ENCODE measurements at places on chromosomes 12 and 14. TPM values are rescaled to one million over a fixed set of nuclear protein-coding genes. Genes with fewer than 3 reads are reported as not detected.

GRCh38 chr12:133120385-133121191 is 9.5 kb downstream of the ZNF891 start:
- H3K27me3 ChIP-seq, result no peaks in the 10 kb centered on the region
- no peaks in the 10 kb centered on the region for H3K4me1 ChIP-seq
- no peak overlapping the region for H3K27ac ChIP-seq
- no peak for DNase-seq
- H3K4me3 ChIP-seq, result no peak overlapping the region
- peaks cover 88% of the 10 kb centered on the region for H3K36me3 ChIP-seq

DNA sequence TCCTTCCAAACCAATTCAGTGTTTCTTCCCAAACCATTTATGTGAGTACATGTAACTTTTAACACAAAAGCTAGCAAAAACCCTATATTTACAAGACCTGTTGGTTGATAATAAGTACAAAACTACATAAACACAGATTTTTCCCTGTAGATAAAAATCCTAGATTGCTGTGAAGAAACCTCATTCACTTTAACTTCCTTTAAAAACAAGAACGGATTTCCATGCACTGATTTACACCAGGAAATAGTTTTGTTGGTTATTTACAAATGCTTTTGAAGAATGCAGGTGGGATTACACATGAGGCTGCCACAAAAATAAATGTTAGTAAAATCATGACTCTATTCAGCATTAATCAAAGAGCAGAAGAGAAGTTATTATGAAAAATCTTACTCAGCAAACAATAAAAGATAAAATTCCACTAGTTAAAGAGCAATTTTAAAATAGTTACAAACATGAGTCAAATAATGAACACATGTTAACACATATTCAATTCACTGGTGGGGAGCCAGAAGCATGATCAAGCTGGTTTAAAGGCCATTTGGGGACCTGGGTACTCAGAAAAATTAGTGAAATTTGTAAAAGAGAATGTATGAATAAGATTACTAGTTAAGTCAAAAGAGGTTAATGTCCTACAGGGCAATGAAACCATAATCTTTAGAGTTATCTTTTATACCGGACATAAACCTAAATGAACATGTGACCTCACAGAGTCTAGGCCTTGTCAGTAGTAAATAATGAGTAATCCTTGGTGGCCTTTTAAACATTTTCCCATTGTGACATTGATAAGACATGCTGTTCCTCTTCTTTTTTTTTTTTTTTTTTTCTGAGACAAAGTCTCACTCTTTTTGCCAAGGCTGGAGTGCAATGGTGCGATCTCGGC is 79.9 kb downstream of the PHLDA1 start:
- H3K27ac ChIP-seq, result no peak overlapping the region
- peaks cover 14% of the 10 kb centered on the region for H3K4me1 ChIP-seq
- no peak overlapping the region for H3K4me3 ChIP-seq
- no peak for DNase-seq
- no peaks in the 10 kb centered on the region for H3K27me3 ChIP-seq
- no peaks in the 10 kb centered on the region for H3K36me3 ChIP-seq

GRCh38 chr12:24770821-24771220 is 178.1 kb downstream of the BCAT1 start:
- DNase-seq, result no peak
- no peak overlapping the region for H3K4me3 ChIP-seq
- H3K27me3 ChIP-seq, result peaks cover 5% of the 10 kb centered on the region
- no peak overlapping the region for H3K27ac ChIP-seq
- no peaks in the 10 kb centered on the region for H3K36me3 ChIP-seq

- H3K27me3 ChIP-seq, result peaks cover 2% of the 10 kb centered on the region
- peak; percentile 44 for DNase-seq
- H3K27ac ChIP-seq, result no peak overlapping the region
- H3K36me3 ChIP-seq, result no peaks in the 10 kb centered on the region
- peaks cover 17% of the 10 kb centered on the region for H3K4me1 ChIP-seq
These were observed 44.8 kb downstream of the CPSF6 start for GRCh38 chr12:69284131-69284530.

DNA sequence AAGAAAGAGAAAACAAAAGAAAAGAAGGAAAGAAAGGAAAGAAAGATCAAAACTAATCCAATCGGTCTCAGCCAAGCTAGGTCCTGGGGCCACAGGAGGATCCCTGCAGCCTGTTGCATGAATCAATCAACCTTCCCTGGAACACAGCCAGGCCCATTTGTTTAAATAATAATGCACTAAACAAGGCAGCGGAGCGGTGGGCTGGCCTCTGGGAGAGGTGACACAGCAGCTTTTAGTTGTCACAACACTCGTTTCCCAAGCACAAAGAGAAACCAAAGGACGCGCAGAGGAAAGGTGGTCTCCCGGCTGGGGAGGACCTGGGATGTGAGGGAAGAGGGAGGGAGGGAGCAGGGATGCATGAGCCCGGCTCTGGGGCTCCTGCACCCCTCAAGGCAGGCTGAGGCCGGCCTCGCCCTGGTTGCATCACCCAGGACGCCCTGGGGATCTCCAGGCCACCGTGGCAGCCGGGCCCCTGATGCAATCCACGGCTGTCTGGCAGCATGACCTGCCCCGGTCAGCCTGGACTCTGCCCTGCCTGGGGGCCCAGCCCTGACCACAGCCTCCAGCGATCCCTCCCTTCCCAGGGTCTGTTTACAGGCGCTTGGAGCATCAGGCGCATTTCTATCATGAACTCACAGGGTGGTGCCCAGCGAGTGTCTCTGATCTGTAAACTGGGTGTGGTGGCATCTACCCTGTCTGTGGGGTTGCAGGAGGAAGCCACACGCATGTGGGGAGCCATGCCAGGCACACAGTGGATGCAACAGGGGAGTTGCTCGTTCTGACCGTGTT is 32.5 kb downstream of the MMP17 start:
- peaks cover 5% of the 10 kb centered on the region for H3K27me3 ChIP-seq
- peak; percentile 18 for DNase-seq
- H3K4me3 ChIP-seq, result no peak overlapping the region

GRCh38 chr12:107736914-107737313 is 24.0 kb downstream of the PRDM4 start:
- H3K27me3 ChIP-seq, result no peaks in the 10 kb centered on the region
- H3K36me3 ChIP-seq, result peaks cover 70% of the 10 kb centered on the region
- H3K4me3 ChIP-seq, result no peak overlapping the region
- no peaks in the 10 kb centered on the region for H3K4me1 ChIP-seq
- no peak overlapping the region for H3K27ac ChIP-seq
- DNase-seq, result no peak

GRCh38 chr12:64835901-64836300 is 11.5 kb downstream of the TBC1D30 start:
- no peak overlapping the region for H3K27ac ChIP-seq
- DNase-seq, result no peak
- no peaks in the 10 kb centered on the region for H3K36me3 ChIP-seq
- H3K27me3 ChIP-seq, result peaks cover 2% of the 10 kb centered on the region
- no peaks in the 10 kb centered on the region for H3K4me1 ChIP-seq
- H3K4me3 ChIP-seq, result no peak overlapping the region

Gene FOXN4
- total RNA-seq, result not detected

Gene SERPINA9
- not detected for total RNA-seq

Gene LRRIQ1
- not detected for total RNA-seq

Gene C12orf50
- 0.11 TPM for total RNA-seq

Gene BEST3
- total RNA-seq, result not detected

All from activated CD4-positive, alpha-beta T cell treated with anti-CD3 and anti-CD28 coated beads for 36 hours (primary cell).